Activated naive CD8-positive, alpha-beta T cell treated with anti-CD3 and anti-CD28 coated beads, Interleukin-2, amount 10 ng/mL, durations not matched to agents 7 days and 5 days (primary cell): ENCODE measurements at places on chromosomes 5 and 9. TPM values are rescaled to one million over a fixed set of nuclear protein-coding genes. Genes with fewer than 3 reads are reported as not detected.

NUTM2F gene
- total RNA-seq: not detected

PCDHGA6 gene
- 0.33 TPM for total RNA-seq

PALM2AKAP2 gene
- total RNA-seq: not detected

PCDHB4 gene
- not detected for total RNA-seq

STARD4 gene
- 47.0 TPM for total RNA-seq

DNA sequence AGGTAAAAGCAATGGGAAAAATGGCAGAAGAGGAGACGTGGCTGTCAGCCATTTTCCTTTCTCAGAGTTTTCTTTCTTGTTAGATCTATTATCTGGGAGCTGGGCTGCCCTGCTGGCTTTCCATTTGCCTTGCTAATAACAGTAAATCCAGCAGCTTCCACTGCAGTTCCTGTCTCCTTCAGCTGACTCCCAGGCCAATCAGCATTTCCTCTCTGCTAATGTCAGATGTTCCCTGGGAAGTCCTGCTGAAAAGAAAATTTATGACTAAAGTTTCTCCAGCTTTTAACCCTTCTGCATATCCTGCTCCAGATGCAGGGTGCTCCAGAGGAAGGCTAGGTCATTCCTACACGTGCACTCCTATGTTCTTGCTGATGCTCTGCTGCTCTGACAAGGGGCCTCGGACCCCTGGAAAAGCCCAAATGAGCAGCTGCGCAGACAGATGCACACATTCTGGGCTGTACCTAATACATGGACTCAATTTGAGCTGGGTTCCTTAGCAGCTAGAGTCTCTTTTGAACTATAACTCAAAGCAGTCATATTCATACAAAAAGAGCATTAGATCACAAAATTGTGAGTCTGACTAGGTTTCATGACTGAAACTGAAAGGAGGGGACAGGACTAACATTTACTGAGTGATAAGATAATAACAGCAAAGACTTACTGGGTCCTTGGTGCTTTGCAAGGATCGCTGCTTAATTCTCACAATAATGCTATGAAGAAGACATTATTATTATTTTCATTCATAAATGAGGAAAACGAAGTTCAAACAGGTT lies 182.2 kb downstream of the MAPKAP1 start:
- peaks cover 18% of the 10 kb centered on the region for H3K36me3 ChIP-seq
- H3K27ac ChIP-seq: no peak overlapping the region
- DNase-seq: no peak
- peaks cover 38% of the 10 kb centered on the region for H3K4me1 ChIP-seq

GRCh38 chr5:40755093-40755406 lies 711 bp downstream of the TTC33 start:
- no peak overlapping the region for H3K27ac ChIP-seq
- H3K4me3 ChIP-seq: no peak overlapping the region
- peaks cover 10% of the 10 kb centered on the region for H3K36me3 ChIP-seq
- no peaks in the 10 kb centered on the region for H3K27me3 ChIP-seq

DNA sequence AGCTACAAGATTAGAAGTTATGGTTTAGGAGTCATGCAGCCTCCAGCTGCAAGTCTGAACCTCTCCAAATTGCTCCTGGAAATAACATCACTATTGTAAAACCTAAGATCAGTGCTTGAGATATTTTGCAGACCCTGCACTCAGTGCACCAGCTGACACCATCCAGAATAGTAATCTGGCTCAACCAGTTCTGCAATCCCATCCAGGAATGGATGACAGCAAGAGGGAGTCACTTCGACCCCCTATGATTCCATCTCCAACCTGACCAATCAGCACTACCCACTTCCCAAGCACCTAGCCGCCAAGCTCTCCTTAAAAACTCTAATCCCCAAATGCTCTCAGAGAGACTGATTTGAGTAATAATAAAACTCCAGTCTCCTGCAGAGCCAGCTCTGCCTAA lies 37.9 kb upstream of the NR4A3 start:
- no peak overlapping the region for H3K4me3 ChIP-seq
- H3K4me1 ChIP-seq: peaks cover 3% of the 10 kb centered on the region
- peaks cover 29% of the 10 kb centered on the region for H3K27me3 ChIP-seq
- H3K27ac ChIP-seq: no peak overlapping the region
- no peak for DNase-seq

DNA sequence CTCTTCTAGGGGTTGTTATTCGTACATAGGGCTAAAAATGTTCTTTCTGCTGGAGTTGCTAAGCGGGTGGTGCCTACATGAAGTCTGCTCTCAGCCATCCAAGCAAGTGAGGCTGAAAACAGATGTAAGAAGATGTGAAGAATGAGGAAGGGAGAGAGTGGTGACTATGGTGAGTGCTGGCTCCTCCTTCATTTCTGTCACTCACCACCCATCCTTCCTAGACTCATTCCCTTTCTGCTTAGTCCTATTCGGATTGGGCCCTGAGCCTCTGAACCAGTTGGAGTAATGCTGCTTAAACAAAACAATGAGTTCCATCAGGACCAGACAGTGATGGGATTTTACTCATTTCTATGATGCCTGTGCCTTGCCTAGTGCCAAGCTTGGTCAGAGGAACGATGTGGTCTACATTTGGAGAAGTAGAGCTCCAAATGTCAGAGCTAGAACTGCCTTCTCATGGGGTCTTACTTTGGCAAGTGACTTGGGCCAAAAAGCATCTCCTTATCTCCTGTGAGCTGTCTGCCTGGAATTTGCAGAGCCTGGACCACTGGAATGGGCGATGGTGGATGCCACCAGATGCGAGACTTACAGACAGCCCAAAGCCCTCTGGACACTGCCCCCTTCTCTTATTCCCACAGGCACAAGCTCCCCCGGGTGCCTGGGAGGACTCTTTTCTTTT lies 192.9 kb downstream of the FBXL7 start:
- H3K36me3 ChIP-seq: no peaks in the 10 kb centered on the region
- no peak for DNase-seq
- no peaks in the 10 kb centered on the region for H3K4me1 ChIP-seq
- no peaks in the 10 kb centered on the region for H3K27me3 ChIP-seq
- no peak overlapping the region for H3K27ac ChIP-seq

GRCh38 chr9:108599571-108599970 lies 256.2 kb downstream of the ACTL7B start:
- H3K4me1 ChIP-seq: no peaks in the 10 kb centered on the region
- no peaks in the 10 kb centered on the region for H3K36me3 ChIP-seq
- no peak for DNase-seq

DNA sequence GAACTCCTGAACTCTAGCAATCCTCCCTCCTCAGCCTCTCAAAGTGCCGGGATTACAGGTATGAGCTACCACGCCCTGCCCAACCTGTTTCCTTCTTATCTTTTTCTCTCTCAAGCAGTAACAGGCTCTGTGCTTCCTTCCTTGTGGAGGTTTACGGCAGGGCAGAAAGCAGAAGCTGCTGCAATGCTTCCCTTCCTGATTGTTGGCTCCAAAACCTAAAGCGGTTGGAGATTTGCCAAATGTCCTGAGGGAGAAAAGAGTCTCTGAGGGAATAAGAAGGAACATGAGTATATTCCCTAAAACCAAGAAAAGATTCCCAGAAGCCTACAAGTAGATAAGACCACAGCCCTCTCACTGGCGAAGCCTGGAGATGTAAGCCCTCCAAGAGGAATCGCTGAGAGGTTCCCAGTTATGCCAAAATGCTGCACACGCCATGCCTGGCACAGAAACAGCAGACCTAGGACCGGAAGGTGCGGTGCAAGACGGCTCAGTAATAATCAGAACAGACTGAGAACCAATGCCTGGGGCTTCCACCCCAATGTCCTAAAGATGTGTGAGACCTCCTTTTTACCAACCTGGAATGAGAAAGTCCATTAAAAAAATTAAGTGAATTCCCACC lies 73.2 kb downstream of the APTX start:
- no peaks in the 10 kb centered on the region for H3K36me3 ChIP-seq
- H3K27me3 ChIP-seq: peaks cover 19% of the 10 kb centered on the region
- no peak overlapping the region for H3K27ac ChIP-seq
- no peak for DNase-seq
- no peak overlapping the region for H3K4me3 ChIP-seq
- H3K4me1 ChIP-seq: no peaks in the 10 kb centered on the region

- H3K36me3 ChIP-seq: no peaks in the 10 kb centered on the region
- DNase-seq: no peak
- no peak overlapping the region for H3K27ac ChIP-seq
- no peak overlapping the region for H3K4me3 ChIP-seq
Measured at GRCh38 chr5:38672059-38672788, 115.8 kb upstream of the LIFR start.

GRCh38 chr5:151144275-151144674 lies 13.3 kb downstream of the ANXA6 start:
- no peak for DNase-seq
- no peaks in the 10 kb centered on the region for H3K27me3 ChIP-seq
- peaks cover 46% of the 10 kb centered on the region for H3K36me3 ChIP-seq
- peaks cover 84% of the 10 kb centered on the region for H3K4me1 ChIP-seq
- peak overlapping the region; percentile 27 for H3K4me3 ChIP-seq

DNA sequence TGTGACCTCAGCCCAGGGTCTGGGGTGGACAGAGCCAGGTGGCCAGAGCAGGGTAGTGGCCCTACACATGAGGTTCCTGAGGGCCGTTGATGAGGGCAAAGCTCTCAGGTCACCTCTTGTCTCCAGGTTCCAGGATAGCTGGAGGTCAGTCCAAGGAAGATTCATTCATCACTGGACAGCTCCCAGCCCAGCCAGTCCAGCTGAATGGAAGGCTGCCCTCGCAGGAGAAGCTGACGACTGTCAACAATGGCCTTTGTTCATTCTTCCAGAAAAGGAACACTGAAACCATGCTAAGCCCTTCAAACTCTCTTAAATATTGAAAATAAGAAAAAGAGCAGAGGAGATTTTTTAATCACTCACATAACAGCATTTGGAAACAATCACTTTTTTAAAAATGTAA lies 169.7 kb upstream of the TBCA start:
- no peak for DNase-seq
- H3K27me3 ChIP-seq: peaks cover 41% of the 10 kb centered on the region
- H3K4me1 ChIP-seq: no peaks in the 10 kb centered on the region
- H3K27ac ChIP-seq: no peak overlapping the region
